ENCODE measurements at places on chromosomes 5 and 9. TPM values are rescaled to one million over a fixed set of nuclear protein-coding genes. Genes with fewer than 3 reads are reported as not detected.

Gene SMIM32
- not detected for total RNA-seq

Gene RNF183
- 0.92 TPM for total RNA-seq

Gene ARL14EPL
- total RNA-seq: 0.37 TPM

DNA sequence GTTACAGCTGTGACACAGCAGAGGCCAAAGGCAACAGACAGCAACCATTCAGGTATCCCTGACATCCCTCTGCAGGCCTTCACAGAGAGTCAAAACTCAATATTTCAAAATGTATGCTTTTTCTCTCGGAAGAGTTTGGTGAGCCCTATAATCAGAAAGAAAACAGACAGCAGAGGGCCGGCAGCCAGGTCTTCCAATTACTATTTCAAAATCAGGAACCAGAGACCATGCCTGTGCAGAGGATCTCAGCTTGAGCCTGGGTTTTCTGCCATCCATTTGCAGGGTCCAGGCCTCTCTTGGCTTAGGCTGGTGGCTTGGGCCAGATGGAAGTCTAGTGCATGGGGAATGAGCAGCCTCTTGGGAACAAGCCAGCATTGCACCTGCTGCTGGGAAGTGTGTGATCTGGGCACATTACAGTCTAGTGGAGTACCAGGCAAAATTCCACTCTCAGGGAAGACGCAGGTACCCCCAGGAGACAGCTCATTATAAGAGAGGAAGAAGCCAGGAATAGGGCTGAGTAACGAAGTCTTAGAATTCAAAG is 231.3 kb downstream of the ENC1 start:
- no peaks in the 10 kb centered on the region for H3K27me3 ChIP-seq
- H3K4me3 ChIP-seq: peak overlapping the region; percentile 33
- H3K36me3 ChIP-seq: no peaks in the 10 kb centered on the region
- no peak for DNase-seq

- no peaks in the 10 kb centered on the region for H3K27me3 ChIP-seq
- H3K4me1 ChIP-seq: peaks cover 10% of the 10 kb centered on the region
- peak overlapping the region; percentile 61 for H3K27ac ChIP-seq
- DNase-seq: no peak
Measured at GRCh38 chr5:157870837-157871834, 12.2 kb upstream of the CLINT1 start.

GRCh38 chr5:96141749-96142148 is 180.1 kb upstream of the ELL2 start:
- H3K36me3 ChIP-seq: no peaks in the 10 kb centered on the region
- peak; percentile 71 for DNase-seq
- peaks cover 42% of the 10 kb centered on the region for H3K4me1 ChIP-seq
- H3K27ac ChIP-seq: no peak overlapping the region

GRCh38 chr5:68688547-68688946 is 405.3 kb upstream of the SLC30A5 start:
- no peaks in the 10 kb centered on the region for H3K36me3 ChIP-seq
- H3K4me3 ChIP-seq: no peak overlapping the region
- peaks cover 9% of the 10 kb centered on the region for H3K4me1 ChIP-seq
- no peak overlapping the region for H3K27ac ChIP-seq
- H3K27me3 ChIP-seq: no peaks in the 10 kb centered on the region
- DNase-seq: no peak

DNA sequence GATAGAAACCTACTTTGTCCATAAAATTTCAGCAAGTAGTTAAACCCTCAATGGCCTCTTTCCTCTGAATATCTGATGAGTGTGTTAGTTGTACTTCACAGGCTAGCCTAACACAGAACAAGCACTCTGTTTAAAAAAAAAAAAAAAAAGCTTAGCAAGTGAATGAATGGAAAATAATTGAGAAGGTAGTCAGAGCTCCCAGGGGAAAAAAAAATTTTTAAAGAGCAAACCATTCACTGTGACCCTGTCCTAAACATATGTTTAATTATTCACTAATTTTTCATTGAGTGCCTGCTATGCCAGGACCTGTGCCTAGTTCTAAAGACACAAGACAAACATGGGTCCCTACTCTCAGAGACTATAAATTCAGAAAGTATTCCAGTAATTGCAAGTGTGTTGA is 69.3 kb downstream of the SH3RF2 start:
- DNase-seq: no peak
- H3K4me1 ChIP-seq: no peaks in the 10 kb centered on the region
- no peaks in the 10 kb centered on the region for H3K27me3 ChIP-seq
- peaks cover 10% of the 10 kb centered on the region for H3K36me3 ChIP-seq
- H3K27ac ChIP-seq: no peak overlapping the region

DNA sequence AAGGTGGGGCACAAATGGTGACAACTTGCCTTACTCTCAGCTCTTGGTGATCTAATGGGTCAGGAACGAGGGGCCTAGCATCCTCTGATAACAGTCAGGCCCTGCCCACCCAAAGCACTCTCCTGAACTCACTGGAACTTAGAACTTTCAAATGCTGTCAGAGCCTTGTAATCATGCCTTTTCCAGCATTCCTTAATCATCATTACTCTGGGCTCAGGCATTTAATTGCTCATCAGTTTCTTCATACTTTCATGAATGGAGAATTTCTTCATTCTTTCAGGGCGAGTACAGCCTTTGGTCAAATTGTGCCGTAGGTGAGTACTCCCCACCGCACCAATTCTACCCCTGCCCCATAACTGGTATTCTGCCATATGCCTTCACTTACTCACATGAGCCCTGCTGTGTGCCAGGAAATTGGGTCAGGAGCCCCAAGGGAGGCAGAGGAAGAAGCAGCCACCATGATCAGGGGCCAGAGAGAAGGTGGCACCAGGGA is 30.2 kb upstream of the DUSP1 start:
- peak; percentile 97 for DNase-seq
- H3K27ac ChIP-seq: peak overlapping the region; percentile 97
- no peaks in the 10 kb centered on the region for H3K27me3 ChIP-seq
- H3K36me3 ChIP-seq: no peaks in the 10 kb centered on the region

- no peak overlapping the region for H3K27ac ChIP-seq
- H3K4me3 ChIP-seq: no peak overlapping the region
- no peak for DNase-seq
- no peaks in the 10 kb centered on the region for H3K36me3 ChIP-seq
- H3K4me1 ChIP-seq: no peaks in the 10 kb centered on the region
Measured at GRCh38 chr5:14061106-14061505, 82.0 kb upstream of the TRIO start.

DNA sequence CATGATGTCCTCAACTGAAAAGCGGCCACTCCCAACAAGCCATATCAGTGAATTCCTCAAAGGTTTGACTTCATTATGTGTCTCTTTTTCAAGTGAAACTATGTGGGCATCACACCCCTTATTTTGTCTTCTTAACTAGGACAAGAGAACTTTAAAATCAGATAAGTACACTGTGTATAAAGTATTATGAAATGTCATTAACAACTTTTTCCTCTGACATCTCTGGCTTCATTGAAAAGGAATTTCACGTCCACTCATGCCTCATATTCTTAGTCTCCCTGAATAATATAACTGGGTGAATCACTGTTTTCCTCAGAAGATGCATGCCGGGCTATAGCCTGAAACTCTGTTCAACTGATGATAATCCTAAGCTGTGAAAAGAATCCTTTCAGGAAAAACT is 415.8 kb downstream of the ACTL7B start:
- peak; percentile 81 for DNase-seq
- H3K27ac ChIP-seq: peak overlapping the region; percentile 42
- H3K4me1 ChIP-seq: peaks cover 36% of the 10 kb centered on the region
- H3K27me3 ChIP-seq: no peaks in the 10 kb centered on the region
- H3K4me3 ChIP-seq: no peak overlapping the region

GRCh38 chr9:121825031-121825691 is 173.7 kb downstream of the DAB2IP start:
- no peaks in the 10 kb centered on the region for H3K36me3 ChIP-seq
- no peak overlapping the region for H3K4me3 ChIP-seq
- no peaks in the 10 kb centered on the region for H3K4me1 ChIP-seq
- no peaks in the 10 kb centered on the region for H3K27me3 ChIP-seq
- no peak overlapping the region for H3K27ac ChIP-seq
- no peak for DNase-seq

GRCh38 chr5:141779503-141779973 is 97.5 kb upstream of the ARAP3 start:
- H3K27me3 ChIP-seq: no peaks in the 10 kb centered on the region
- DNase-seq: peak; percentile 55
- H3K27ac ChIP-seq: no peak overlapping the region

GRCh38 chr9:115283395-115283794 is 165.4 kb upstream of the TNC start:
- no peak for DNase-seq
- no peak overlapping the region for H3K27ac ChIP-seq
- H3K4me1 ChIP-seq: no peaks in the 10 kb centered on the region
- no peaks in the 10 kb centered on the region for H3K27me3 ChIP-seq

DNA sequence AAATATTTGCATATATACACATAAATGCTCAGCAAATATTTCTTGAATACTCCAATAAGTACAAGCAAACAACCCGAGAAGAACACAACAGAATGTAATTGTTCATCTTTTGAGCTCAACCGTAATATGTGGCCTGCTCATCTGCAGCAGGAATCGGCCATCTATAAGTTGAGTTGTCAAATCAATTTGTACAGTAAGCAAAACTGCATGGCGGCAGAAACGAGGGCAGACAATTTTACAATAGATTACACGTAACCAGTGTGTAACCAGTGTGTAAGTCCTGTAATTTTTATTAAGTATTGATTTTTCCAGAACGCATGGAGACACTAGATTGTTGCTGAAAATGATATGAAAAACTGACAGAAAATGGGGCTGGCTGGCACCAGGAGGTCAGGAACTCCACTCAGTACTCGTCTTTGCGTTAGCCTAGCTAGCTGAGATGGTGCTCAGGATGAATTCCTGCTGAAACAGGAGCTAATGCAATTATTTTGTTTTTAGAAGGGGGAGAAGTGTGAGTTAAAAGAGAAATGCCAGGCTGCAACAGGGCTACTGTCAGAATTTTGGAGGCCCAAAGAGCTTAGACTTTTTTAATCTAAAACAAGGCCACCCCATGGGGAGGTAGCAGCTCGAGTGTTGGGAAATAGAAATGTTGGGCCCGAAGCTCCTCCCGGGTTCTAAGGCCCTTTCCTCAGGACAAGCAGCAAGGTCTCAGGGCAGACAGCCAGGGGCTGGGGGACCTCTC is 682 bp downstream of the DHX29 start:
- peak overlapping the region; percentile 85 for H3K27ac ChIP-seq
- DNase-seq: no peak
- H3K27me3 ChIP-seq: no peaks in the 10 kb centered on the region
- H3K4me3 ChIP-seq: peak overlapping the region; percentile 96
- no peaks in the 10 kb centered on the region for H3K36me3 ChIP-seq
- H3K4me1 ChIP-seq: peaks cover 40% of the 10 kb centered on the region
